ENCODE measurements at places on chromosomes 6 and 20.

DNA sequence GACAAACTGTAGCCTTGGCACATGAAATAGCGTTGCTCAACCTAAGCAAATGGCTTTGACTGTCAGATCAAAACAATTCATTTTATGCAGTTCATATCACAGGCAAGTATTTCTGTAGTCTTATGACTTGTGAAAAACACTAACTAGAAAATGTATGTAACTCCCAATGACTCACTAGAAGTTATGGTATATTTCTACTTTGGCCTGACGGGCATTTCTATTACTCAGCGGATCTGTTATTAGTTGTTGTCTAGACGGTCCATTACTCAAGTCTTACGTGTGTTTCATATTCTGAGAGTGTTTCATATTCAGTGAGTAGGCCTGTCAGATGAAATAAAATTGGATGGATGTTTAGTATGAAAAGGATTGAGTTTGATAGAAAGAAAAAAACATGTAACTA is 880.9 kb downstream of the PRIM2 start:
- no peak for DNase-seq

DNA sequence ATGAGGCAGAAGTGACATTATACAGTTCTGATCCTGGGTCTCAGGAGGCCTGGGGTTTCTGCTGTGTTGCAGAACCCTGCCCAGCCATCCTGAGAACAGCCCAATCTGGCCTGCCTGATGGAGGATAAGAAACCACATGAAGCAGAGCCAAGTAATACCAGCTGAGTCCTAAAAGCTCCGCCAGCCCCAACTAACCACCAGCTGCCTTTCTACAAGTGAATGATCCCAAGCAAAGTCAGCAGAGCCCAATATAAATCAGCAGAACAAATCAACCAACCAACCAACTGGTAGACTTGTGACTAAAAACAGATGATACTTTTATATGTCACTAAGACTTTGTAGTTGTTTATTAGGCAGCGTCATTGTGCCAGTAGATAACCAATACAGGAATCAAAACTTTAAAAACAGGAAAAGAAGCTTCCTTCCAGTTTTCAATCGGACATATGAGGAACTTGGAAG is 52.1 kb downstream of the SNX5 start:
- DNase-seq: peak; percentile 4

- no peak for DNase-seq
Measured at GRCh38 chr6:153947808-153948447, 91.1 kb upstream of the OPRM1 start.

DNA sequence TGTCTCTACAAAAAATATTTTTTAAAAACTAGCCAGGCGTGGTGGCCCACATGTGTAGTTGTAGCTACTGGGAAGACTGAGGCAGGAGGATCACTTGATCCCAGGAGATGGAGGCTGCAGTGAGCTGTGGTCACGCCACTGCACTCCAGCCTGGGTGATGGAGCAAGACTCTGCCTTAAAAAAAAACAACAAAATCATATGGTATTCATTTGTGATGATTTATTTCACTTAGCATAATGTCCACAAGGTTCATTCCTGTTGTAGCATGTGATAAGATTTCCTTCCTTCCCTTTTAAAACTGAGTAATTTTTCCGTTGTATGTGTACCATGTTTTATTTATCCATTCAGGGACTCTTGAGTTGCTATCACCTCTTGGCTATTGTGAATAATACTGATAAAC is 26.2 kb downstream of the TMEM170B start:
- DNase-seq: no peak

GRCh38 chr20:47785311-47785853 is at the start of gene SULF2:
SULF2 (minus strand) TSS chr20:47785481; CDS start chr20:47757363, 28,118 bp downstream.
- DNase-seq: no peak

GRCh38 chr6:170130201-170130621 is 160.7 kb downstream of the DLL1 start:
- DNase-seq: no peak

DNA sequence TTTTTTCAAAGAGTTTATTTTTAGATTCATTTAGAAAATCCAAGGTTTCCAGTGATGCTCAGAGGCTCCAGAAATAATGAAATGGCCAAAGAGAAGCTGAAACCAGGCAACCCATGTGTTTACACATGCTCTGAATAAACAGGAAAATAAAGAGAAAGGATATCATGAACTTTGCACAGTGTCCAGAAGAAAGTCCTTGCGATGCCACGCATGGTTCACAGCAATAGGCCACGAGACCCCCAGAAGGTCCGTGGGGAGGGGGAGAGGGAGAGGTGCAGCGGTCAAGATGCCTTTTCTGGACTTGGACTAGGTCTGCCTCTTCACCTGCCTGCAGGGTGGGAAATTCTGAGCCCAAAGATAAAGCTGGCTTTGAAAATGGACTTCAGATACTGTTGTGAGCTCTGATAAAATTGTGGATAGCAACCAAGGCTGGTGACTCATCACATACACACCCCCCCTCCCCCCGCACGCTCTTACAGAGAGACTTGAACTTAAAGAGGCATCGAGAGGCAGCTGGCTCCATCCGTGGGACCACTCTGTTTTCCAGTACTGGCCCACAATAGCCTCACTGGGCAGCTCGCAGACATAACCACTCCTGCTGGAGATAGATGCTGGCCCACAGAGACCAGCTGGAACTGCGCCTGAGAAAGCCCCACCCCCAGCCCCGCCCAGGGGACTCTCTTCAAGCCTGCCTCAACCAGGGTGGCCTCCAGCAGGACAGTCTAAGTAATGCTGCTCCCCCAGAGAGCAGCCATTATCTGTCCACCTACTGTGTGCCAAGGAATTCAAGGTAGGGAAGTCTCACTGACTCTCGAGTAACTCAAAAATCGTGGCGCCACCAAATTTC is 21.2 kb upstream of the NFATC2 start:
- DNase-seq: no peak

DNA sequence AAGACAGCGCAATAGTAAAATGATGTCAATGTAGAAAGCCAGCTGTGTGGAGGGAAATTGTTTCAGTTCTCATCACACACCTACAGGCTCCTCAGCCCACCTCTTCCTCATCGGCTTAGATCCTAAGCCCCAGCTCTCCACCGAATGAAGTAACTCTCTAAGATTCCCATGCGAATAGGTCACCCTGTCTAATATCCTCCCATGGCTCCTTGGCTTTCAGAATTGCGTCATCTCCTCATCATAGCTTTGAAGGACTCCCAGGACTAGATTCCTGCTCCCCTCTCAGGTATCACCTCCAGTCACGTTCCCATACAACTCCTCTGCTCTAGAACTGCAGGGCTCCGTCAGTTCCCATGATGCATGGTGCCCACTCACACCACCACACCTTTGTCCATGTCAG is 16.2 kb upstream of the SLC22A16 start:
- no peak for DNase-seq

DNA sequence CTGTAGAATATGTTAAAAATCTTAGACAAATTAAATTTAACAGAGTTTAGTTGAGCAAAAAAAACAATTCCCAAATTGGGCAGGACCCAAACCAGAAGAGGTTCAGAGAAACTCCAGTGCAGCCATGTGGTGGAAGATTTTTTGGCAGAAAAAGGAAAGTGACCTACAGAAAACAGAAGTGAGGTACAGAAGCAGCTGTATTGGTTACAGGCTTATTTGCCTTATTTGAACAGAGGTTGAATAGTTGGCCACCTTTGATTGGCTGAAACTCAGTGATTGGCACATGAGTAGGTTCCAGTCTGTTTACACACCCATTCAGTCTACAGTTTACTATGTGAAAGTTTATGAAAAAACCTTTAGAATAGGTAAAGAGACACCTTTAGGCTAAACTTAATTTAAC is 110.9 kb upstream of the LAMP5 start:
- no peak for DNase-seq

- DNase-seq: no peak
Measured at GRCh38 chr20:12014276-12014675, 96.6 kb downstream of the BTBD3 start.

DNA sequence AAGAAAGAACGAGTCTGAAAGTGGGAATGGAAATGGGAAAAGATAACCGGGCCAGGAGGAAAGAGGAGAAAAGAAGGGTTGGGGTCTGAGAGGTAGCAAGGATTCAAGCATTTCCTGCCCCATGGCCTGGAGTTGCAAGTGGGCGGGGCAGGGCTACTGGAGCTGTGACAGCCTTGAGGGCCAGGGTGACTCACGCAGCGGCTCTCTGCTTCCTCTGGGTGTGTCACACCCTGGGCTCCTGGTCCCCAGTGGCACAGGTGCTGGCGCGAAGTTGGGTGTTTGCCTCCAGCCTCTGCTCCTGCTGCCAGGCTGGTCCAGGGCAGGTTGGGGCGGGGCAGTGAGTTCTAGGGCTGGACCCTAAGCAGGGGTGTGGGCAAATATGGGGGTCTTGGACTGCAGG is 3.3 kb upstream of the ULBP3 start:
- no peak for DNase-seq

- no peak for DNase-seq
Measured at GRCh38 chr6:169188475-169188874, 65.2 kb downstream of the THBS2 start.

GRCh38 chr20:34559311-34560140 is 1.0 kb downstream of the MAP1LC3A start:
- no peak for DNase-seq

DNA sequence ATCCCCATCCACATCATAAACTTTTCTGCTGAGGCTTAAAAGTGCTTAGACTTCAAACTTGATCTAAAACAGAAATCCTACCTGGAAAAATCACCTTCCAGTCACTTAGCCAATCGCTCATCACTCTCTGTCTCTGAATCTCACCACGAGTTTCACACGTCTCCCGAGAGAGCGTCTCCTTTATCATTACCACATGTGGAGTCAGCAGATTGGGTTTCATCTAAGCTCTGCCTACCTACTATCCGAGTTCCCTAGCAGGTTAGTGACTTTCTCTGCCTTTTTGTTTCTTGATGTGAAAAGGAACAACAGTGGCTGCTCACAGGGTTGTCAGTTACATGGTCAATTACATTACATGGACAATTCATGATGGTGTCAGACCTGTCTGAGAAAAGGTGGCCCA is 286.2 kb downstream of the ESR1 start:
- DNase-seq: no peak

GRCh38 chr20:32858701-32859372 is at the start of gene EFCAB8:
EFCAB8 (plus strand) TSS chr20:32858923; CDS start chr20:32863793, 4,870 bp downstream.
- DNase-seq: no peak

GRCh38 chr6:118783931-118784550 is 109.9 kb upstream of the ASF1A start:
- no peak for DNase-seq

- DNase-seq: no peak
Measured at GRCh38 chr20:8414586-8415274, 282.7 kb downstream of the PLCB1 start.

GRCh38 chr6:168376811-168377483 is 57.4 kb upstream of the DACT2 start:
- no peak for DNase-seq

- no peak for DNase-seq
Measured at GRCh38 chr6:83151114-83151513, 42.0 kb downstream of the PGM3 start.

Measured in GDM1 (cell line).